Activated naive CD8-positive, alpha-beta T cell treated with anti-CD3 and anti-CD28 coated beads, Interleukin-2, amount 10 ng/mL, durations not matched to agents 7 days and 5 days (primary cell): ENCODE measurements at places on chromosomes 2 and 18.

GRCh38 chr2:238999291-238999741, 151.4 kb downstream of the TWIST2 start:
- no peak for DNase-seq

GRCh38 chr2:138994502-138994901, 214.3 kb upstream of the NXPH2 start:
- DNase-seq = no peak

- DNase-seq = no peak
These were observed 63.3 kb downstream of the KYNU start for GRCh38 chr2:142940606-142941223.

DNA sequence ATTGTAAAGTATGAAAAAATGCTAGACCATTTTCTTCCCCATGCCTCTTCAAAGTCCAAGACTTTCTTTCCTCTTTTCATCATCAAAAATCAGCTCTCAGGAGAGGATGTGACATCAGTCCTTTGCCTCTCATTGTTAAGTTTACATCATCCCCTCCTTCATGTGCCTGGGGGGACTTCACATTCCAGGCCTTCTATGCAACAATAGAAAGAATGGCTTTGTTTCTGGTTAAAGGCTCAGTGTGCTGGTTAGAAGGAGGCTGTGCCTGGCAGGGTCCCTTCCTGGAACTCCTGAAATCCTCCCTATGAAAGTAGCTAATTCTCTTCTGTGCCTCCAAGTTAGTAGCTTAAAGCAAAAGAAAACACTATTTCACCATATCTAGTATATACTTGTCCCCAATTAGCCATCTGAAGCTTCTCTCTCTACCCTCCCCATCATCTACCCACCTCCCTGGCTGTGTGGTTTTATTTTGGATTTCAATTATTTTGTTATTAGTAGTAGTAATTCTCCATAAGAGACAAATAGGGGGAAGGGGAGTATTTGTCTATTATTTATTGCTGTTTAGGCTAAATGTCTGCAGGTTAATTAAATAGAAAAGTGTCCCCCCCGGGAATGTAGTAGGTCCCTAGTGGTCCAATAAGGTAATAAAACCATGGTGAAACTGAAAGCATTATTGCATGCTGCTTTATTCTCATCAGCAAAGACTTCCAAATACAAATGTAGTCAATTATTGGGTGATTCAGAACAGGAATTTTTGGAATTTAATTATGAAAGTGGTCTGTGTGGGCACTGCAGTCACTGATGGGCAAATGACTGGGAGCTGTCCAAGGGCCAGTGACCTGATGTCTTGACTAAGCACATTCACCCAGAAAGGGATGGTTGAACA, 69.0 kb downstream of the CPO start:
- no peak for DNase-seq

GRCh38 chr2:26178746-26179436, 6.0 kb downstream of the GAREM2 start:
- DNase-seq = peak; percentile 64
